ENCODE measurements at places on chromosomes 2 and 18.

- DNase-seq: no peak
Measured at GRCh38 chr2:230360028-230360427, 33.0 kb downstream of the SP140L start.

DNA sequence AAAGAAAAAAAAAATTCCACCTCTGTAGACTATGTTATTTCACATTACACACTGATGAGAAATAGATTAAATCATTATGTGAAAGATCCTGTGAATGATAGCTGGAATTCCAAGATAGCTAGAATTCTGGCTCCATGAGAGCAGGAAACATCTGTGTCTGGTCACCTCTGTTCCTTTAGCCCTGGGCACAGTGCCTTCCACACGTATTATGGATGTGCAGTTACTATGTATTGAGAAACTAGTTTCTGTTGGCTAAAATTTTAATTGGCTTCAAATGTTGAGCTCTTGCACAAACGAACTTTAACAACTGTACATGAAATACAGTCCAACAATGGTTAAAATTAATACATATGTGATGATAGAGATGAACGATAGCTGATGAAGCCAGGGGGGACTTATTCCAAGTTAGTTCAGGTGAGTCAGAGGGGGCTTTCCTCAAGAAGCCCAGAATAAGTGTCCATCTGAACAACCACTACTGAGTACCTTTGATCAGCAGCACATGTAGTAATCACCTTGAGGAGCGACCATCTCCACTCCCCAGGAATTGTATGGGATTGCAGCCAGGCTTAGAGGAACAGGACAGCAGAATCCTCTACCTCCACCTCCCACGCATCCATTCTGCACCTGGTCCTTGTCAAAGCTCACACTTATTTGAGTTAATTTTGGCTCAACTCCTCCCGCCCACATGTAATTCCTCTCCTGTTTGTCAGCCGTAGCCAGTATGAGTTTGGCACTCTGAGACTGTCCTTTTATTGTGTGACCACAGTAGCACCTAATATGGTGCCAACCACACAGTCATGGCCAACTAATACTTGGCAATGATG is 68.6 kb downstream of the NABP1 start:
- DNase-seq: no peak

- no peak for DNase-seq
Measured at GRCh38 chr2:27375513-27376099, 4.9 kb downstream of the ZNF513 start.

DNA sequence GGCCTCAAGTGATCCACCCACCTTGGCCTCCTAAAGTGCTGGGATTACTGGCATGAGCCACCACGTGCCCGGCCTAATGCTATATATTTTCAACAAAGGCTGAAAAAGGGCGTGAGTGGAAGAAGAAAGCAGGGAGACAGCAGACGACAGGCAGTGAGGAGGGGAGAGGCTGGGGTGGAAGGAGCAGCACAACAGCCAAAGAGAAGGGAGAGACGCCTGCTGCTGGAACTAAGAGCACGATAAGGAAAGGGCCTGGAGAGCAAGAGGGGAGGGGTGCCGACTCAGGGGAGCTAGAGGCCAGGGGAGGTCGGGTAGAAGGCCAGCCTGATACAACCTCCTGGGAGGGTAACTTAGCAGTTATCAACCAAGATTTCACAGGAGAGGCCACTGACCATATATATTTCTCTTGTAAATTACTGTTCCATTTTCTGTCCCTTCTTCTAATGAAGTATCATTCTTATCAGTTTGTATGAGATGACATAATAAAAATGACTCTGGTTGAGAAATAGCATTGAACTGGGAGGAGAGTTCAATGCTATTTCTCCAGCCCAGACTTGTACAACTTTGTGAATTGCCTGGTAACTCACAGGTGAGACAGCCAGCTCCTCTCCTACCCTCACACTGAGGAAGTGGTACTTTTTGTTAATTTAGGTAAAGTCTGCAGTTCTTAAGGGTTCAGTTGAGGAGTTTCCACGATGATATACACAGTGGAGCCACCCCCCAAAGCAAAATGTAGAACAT is 5.8 kb upstream of the RNU4ATAC start:
- DNase-seq: no peak

GRCh38 chr18:42245137-42245536 is 290.1 kb downstream of the PIK3C3 start:
- DNase-seq: no peak

DNA sequence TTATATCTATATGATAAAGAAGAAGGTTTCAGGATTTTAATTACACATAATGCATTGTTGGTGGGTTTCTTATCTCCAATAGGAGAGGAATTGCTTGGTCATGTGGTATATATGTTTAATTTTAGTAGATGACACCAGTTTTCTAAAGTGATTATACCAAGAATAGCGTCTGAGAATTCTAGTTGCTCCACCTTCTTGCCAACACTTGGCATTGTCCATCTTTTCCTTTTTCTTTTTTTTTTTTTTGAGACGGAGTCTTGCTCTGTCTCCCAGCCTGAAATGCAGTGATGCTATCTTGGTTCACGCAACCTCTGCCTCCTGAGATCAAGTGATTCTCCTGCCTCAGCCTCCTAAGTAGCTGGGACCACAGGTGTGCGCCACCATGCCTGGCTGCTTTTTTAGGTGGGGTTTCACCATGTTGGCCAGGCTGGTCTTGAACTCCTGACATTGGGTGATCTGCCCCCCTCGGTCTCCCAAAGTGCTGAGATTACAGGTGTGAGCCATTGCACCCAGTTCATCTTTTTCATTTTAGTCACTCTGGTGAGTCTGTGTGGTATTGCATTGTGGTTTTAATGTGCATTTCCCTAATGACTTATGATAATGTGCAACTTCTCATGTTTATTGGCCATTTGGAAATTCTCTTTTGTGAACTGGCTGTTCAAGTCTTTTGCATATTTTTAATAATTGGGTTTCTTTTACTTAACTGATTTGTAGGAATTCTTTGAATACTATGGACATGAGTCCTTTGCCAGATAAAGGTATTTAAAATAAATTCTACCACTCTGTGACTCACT is 37.3 kb upstream of the ZNF512 start:
- no peak for DNase-seq

DNA sequence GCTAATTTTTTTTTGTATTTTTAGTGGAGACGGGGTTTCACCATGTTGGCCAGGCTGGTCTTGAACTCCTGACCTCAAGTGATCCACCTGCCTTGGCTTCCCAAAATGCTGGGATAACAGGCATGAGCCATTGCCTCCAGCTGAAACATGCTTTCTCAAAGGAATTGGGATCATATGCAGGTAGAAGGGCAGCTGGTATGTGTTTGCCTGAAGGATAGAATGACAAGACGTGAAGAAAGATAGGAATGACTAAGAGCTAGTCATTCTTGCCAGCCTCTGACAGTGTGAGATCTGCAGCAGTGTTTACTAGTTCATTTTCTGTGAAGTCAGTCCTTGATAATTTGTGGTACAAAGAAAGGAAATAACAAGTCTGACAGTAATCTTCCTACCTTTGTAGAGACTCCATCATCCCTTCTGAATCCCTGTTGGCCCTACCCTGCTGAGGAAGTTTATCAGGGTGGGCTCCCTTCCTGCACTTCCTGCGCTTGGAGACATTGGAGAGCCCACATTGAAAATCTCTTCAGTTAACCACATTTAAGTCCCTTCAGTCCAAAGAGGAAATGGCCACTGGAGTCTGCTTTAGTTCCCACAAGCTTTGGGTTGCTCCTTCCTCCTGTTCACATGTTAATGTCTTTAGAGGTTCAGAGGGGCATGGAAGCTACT is 14.7 kb downstream of the CFLAR start:
- DNase-seq: no peak

GRCh38 chr2:67576226-67576625 is 179.1 kb downstream of the ETAA1 start:
- no peak for DNase-seq

GRCh38 chr18:37873416-37873815 is 307.8 kb upstream of the CELF4 start:
- DNase-seq: no peak

- DNase-seq: no peak
Measured at GRCh38 chr2:127155028-127155581, 48.2 kb upstream of the BIN1 start.

DNA sequence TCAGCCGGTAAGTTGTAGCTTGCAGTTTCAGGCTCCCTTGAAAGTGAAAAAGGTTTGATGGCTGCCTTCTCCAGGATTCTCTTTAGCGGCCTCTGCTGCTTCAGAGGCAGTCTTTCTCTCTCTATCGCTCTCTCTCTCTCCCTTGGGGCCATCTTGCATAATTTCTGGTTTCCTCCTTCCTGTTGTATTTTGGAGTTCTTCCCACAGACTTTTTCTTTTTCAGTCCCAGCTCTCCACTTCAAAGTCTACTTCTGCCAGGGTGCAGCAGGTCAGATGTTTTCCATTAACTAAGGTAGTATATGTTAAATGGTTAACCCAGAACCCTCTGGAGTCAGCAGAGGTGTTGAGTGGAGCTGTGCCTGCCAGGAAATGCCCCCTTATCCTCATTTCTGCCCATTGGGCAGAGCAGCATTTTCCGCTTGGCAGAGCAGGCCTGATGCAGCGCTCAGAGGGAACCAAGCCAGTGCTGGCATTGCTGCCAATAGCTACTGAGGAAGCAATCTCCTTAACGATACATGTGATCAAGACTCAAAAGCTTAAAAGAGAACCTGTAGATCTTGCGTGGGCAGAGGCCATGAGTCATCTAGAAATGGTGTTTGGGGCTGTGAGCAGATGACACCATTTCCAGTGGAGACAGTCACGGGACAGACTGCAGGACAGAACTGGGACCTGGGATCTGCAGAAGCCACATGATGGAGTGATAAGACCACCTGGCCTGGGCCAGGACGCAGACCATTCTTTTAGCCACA is 20.8 kb downstream of the DBI start:
- DNase-seq: no peak

GRCh38 chr2:207624185-207625013 is 795 bp downstream of the METTL21A start:
- DNase-seq: peak; percentile 26

DNA sequence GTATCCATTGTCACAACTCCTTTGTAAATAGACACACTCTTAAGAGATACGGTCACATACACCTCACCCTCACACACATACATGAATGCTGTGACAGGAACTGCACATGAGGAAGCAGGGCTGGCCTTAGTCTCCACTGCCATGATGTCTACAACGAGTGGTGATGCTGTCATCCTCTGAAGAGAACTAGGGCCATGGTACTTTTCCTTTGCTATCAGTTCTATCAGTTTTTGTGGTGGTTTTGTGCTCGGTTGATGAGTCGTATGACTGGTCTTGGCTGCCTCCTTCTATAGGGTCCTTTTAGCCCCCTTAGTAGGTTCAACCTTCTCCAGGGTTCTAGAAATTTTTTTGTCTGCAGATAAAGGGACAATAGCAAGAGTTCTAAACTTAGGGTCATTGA is 66.0 kb downstream of the MYO3B start:
- no peak for DNase-seq

- DNase-seq: no peak
Measured at GRCh38 chr18:8412117-8412516, 197.1 kb upstream of the RAB12 start.

DNA sequence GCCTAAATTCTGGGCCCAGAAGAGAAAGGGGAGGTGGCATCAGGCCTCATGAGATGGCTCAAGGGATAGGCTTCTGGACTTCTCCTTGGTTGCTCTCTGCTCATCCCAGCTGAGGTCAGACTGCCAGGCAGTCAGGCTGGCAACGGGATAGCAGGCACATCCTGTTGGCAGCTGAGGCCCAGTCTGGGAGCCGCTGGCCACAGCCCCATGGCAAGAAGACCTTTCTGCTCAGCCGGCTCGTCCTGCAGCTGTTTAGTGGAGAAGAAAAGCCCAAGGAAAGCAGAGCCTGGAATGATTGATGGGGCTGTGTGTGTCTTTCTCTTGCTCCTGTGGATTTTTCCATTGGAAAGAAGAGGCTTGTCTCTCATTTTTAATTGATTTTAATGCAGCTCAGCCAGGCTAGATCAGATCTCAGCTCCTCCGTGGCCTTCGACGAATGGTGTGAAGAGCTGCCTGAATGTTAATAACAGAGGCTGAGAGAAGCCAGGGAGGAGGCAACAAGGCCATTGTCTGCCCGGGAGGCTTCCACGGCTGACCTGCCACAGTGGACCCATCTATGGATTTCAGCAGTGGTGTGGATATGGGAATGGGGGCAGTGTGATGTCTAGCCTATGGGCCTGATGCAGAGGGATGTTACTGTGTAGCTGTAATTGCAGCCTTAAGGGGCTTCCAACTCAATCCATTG is 99.5 kb downstream of the HS1BP3 start:
- DNase-seq: no peak

GRCh38 chr2:32922501-32922900 is 24.3 kb upstream of the LTBP1 start:
- DNase-seq: no peak

- no peak for DNase-seq
Measured at GRCh38 chr2:240931319-240931949, 25.3 kb downstream of the CROCC2 start.

GRCh38 chr2:10441948-10442347 is 6.2 kb downstream of the ODC1 start:
- no peak for DNase-seq

DNA sequence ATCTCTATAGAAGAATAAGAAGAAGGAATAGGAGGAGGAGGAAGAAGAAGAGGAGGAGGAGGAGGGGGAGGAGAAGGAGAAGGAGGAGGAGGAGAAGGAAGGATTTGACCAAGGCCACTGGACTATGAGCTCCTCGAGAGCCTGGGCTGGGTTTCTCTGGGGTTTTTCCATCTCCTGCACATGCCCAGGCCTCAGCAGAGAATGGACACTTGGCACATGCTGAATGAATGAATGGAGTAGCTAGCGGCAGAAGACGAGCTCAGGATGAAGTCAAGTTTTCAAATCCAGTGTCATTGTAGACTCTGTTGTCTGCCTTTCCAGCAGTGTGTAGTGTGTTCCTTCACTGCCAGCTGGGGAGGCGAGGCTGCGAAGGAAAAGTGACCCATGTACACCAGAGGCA is 2.2 kb downstream of the MYO7B start:
- DNase-seq: no peak

DNA sequence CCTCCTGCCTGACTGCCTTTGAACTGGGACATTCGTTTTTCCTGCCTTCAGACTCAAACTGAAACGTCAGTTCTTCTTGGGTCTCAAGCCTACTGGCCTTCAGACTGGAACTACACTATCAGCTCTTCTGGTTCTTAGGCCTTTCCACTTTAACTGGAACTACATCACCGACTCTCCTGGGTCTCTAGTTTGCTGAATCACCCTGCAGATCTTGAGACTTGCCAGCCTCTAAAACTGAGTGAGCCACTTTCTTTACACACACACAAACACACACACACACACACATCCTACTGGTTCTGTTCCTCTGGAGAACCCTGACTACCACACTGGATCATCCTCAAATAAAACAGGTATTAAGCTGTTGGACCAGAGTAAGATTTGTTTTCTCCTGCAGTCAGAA is 46.7 kb upstream of the ATL2 start:
- no peak for DNase-seq
